Body of pancreas (tissue), 4 donors: ENCODE measurements at places on chromosomes 13 and 19. TPM values are rescaled to one million over a fixed set of nuclear protein-coding genes. Genes with fewer than 3 reads are reported as not detected.
A peak's percentile ranks its signal among the peaks of the same experiment; 100 is the strongest.

NLRP7 gene
- total RNA-seq, result not detected

ADM5 gene
- 1.6 TPM for total RNA-seq

KLK14 gene
- total RNA-seq, result not detected

C1QTNF9B gene
- total RNA-seq, result not detected

ATP4B gene
- total RNA-seq, result not detected

IL27RA gene
- 1.3 TPM for total RNA-seq

DNA sequence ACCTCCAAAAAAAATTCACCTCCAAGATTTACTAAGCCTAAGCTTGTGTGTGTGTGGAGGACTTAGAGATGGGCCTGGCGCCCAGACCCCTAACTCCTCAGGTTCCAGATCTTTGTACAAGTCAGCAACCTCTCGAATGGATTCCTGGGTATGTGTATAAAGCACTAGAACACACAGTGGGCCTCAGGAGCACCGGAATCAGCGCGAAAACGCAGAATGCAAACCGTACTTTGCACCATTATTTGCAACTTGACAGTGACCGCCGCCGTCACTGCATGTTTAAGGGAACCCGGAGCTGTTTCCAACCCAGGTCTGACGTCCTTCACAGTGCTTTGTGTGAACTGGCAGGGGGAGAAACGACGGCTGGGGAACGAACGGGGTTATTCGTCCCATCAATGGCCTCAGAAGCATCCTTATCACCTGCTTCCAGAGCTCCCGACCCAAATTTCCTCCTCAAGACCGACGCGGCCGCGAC is 688 bp downstream of the ZNF606 start:
- peak overlapping the region; percentile 86 for H3K27ac ChIP-seq
- H3K27me3 ChIP-seq, result no peaks in the 10 kb centered on the region
- DNase-seq, result peak; percentile 21
- H3K4me3 ChIP-seq, result peak overlapping the region; percentile 91
- peaks cover 12% of the 10 kb centered on the region for H3K36me3 ChIP-seq

- no peak overlapping the region for H3K4me3 ChIP-seq
- no peaks in the 10 kb centered on the region for H3K27me3 ChIP-seq
- no peaks in the 10 kb centered on the region for H3K36me3 ChIP-seq
Measured at GRCh38 chr13:32850316-32851052, 165.7 kb upstream of the KL start.

GRCh38 chr19:16000024-16000663 is 51.3 kb downstream of the OR10H4 start:
- H3K4me1 ChIP-seq, result peaks cover 41% of the 10 kb centered on the region
- no peaks in the 10 kb centered on the region for H3K36me3 ChIP-seq
- H3K4me3 ChIP-seq, result no peak overlapping the region
- peak overlapping the region; percentile 58 for H3K27ac ChIP-seq
- no peak for DNase-seq
- H3K27me3 ChIP-seq, result no peaks in the 10 kb centered on the region

DNA sequence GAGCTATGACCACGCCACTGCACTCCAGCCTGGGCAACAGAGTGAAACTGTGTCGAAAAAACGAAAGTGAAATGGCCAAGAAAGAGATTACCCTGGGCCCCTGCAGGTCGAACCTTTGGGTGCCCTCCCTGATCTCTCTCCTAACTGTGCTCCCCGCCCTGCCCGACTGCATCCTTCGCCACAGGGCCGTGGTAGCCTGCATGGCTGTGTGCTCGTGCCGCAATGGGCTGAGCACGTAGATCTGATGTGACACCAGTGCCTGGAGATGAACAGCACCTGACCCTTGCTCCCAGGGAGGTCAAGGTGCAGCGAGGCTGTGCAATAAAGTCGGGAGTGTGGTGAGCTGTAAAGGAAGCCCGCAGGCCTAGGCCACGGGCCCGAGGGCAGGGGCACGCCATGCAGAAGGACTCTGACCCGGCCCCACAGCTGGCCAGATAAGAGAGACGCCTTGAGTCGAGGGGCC is 60.2 kb downstream of the PEX11G start:
- H3K4me3 ChIP-seq, result no peak overlapping the region
- H3K36me3 ChIP-seq, result no peaks in the 10 kb centered on the region
- H3K4me1 ChIP-seq, result peaks cover 34% of the 10 kb centered on the region
- DNase-seq, result no peak
- H3K27ac ChIP-seq, result no peak overlapping the region

DNA sequence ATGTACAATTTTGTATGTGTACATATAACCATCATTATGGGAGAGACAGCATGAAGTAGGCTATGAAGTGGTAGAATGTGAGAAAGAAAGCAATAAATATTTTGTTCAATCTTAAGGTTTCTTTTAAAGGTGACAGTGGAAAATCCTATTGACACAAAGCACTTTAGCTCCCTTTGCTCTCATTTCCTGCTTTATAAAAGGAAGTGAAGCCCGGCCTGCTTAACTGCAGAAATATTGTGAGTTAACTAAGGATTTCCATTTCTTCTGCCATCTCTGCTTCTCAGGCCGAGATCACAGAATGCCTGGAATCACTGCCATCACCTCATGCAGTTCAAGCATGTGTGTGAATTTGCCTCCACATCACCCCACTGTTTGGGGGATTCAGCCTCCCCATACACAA is 83.5 kb downstream of the FRY start:
- no peaks in the 10 kb centered on the region for H3K36me3 ChIP-seq
- no peak overlapping the region for H3K27ac ChIP-seq
- H3K4me1 ChIP-seq, result peaks cover 10% of the 10 kb centered on the region

- H3K27ac ChIP-seq, result no peak within 1 kb of the TSS
- no peaks in the 10 kb centered on the region for H3K27me3 ChIP-seq
- H3K36me3 ChIP-seq, result no peaks in the 10 kb centered on the region
- no peaks in the 10 kb centered on the region for H3K4me1 ChIP-seq
- no peak within 1 kb of the TSS for H3K4me3 ChIP-seq
Measured at GRCh38 chr19:3224346-3225168, at the start of gene CELF5. Gene CELF5 (plus strand): TSS chr19:3224661. CDS start chr19:3224740, 79 bp downstream.

DNA sequence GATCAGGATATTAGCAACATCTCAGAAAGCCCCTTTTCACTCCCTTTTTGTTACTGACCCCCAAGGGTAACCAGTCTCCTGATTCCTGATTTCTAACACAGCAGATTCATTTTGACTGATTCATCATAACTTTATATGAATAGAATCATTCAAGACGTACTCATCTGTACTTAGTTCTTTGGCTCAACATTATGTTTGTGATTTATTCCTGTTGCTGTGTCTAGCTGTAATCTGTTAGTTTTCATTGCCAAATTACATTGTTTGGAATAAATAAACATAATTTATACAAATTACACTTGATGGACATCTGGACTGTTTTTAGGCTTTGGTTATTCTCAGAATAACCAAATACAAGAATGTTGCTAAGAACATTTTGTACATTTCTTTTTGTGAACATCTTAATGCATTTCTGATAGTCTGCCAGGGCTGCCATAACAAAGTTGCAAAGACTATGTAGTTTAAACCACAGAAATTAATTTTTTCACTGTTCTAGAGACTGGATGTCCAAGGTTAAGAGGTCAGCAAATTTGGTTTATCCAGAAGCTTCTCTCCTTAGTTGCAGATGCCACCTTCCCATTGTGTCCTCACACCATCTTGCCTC is 62.8 kb upstream of the EDNRB start:
- no peaks in the 10 kb centered on the region for H3K27me3 ChIP-seq
- H3K27ac ChIP-seq, result no peak overlapping the region
- no peak for DNase-seq
- no peak overlapping the region for H3K4me3 ChIP-seq

DNA sequence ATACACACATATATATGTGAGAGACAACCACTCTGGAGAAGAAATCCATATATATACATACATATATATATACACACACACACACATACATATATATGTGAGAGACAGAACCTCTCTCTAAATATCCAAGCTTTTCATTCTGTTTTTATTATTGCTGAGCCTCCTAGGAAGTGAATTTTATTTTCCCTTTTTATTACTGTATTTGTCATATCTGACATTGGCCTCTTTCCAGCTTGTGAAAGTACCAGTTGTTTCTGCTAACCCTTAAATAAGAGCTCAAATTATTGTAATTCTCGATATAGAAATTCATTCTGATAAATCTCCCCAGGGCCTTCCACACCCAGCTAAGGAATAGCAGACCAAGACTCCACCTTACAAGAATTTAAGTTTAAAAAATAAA is 81.0 kb downstream of the NUFIP1 start:
- H3K4me1 ChIP-seq, result peaks cover 39% of the 10 kb centered on the region
- H3K27ac ChIP-seq, result no peak overlapping the region
- DNase-seq, result no peak
- H3K4me3 ChIP-seq, result no peak overlapping the region
- no peaks in the 10 kb centered on the region for H3K27me3 ChIP-seq

- H3K4me3 ChIP-seq, result no peak overlapping the region
- no peaks in the 10 kb centered on the region for H3K27me3 ChIP-seq
- H3K36me3 ChIP-seq, result no peaks in the 10 kb centered on the region
- no peaks in the 10 kb centered on the region for H3K4me1 ChIP-seq
- H3K27ac ChIP-seq, result no peak overlapping the region
- no peak for DNase-seq
Measured at GRCh38 chr13:34805347-34805746, 136.7 kb upstream of the NBEA start.

- H3K27ac ChIP-seq, result peak overlapping the region; percentile 42
- no peaks in the 10 kb centered on the region for H3K27me3 ChIP-seq
- H3K36me3 ChIP-seq, result no peaks in the 10 kb centered on the region
- no peak for DNase-seq
- peaks cover 16% of the 10 kb centered on the region for H3K4me1 ChIP-seq
- no peak overlapping the region for H3K4me3 ChIP-seq
Measured at GRCh38 chr13:51689663-51689996, 105.4 kb downstream of the WDFY2 start.

- peaks cover 6% of the 10 kb centered on the region for H3K27me3 ChIP-seq
- no peak overlapping the region for H3K27ac ChIP-seq
- no peaks in the 10 kb centered on the region for H3K36me3 ChIP-seq
Measured at GRCh38 chr19:8143041-8143440, 6.4 kb downstream of the FBN3 start.

GRCh38 chr13:75829830-75830229 is 193.7 kb downstream of the LMO7 start:
- H3K4me1 ChIP-seq, result no peaks in the 10 kb centered on the region
- no peak overlapping the region for H3K4me3 ChIP-seq
- H3K27me3 ChIP-seq, result no peaks in the 10 kb centered on the region
- H3K36me3 ChIP-seq, result no peaks in the 10 kb centered on the region
- no peak for DNase-seq

DNA sequence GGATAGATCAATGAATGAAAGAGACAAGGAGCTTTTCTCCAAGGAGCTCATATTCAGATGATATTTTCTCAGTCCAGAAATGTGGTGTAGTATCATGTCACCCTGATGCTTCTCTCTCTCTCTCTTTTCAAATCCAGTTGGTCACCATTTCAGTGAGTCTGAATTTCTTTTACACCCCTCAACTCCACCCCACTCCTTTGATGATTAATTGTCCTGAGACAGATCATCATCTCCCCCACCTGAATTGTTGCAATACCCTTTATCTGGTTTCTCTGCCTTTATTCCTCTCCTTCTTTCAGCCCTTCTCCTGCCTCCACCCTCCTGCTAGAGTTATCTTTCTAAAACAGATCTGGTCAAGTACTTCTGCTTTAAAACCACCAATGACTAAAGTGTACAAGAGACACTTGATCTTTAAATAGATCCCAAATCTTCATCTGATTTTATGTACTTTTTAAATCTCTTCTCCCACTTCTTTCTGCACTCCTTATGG is 299.8 kb downstream of the KLF5 start:
- H3K4me1 ChIP-seq, result no peaks in the 10 kb centered on the region
- DNase-seq, result no peak
- no peaks in the 10 kb centered on the region for H3K36me3 ChIP-seq
- no peak overlapping the region for H3K4me3 ChIP-seq

- no peaks in the 10 kb centered on the region for H3K27me3 ChIP-seq
- H3K4me1 ChIP-seq, result peaks cover 30% of the 10 kb centered on the region
- H3K27ac ChIP-seq, result no peak overlapping the region
- no peaks in the 10 kb centered on the region for H3K36me3 ChIP-seq
Measured at GRCh38 chr19:55369653-55370304, 484 bp downstream of the IL11 start.

DNA sequence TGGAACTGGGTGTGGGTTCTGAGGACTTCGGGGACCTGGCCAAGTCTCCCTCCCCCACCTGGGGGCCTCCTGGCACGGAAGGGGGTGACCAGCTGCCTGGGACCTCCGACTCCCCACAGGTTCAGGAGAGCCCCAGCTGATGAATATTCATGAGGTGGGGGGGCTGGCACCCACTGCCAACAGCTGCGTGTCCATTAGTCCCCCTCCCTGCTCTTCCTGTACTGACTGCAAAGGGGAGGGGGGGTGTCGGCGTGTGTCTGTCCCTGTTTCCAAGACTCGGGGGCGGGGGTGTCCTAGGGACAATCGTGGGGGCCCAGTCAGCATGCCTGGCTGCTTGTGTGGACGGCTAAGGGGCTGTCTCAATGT is 10.6 kb upstream of the NFIX start:
- no peak for DNase-seq
- H3K27ac ChIP-seq, result peak overlapping the region; percentile 28
- no peak overlapping the region for H3K4me3 ChIP-seq
- H3K27me3 ChIP-seq, result no peaks in the 10 kb centered on the region
- no peaks in the 10 kb centered on the region for H3K36me3 ChIP-seq
- H3K4me1 ChIP-seq, result peaks cover 20% of the 10 kb centered on the region

GRCh38 chr19:17327654-17328516 is 6.8 kb downstream of the ANO8 start:
- no peaks in the 10 kb centered on the region for H3K36me3 ChIP-seq
- no peak overlapping the region for H3K4me3 ChIP-seq

- no peak overlapping the region for H3K4me3 ChIP-seq
- DNase-seq, result no peak
- H3K27me3 ChIP-seq, result no peaks in the 10 kb centered on the region
- no peaks in the 10 kb centered on the region for H3K36me3 ChIP-seq
- H3K27ac ChIP-seq, result no peak overlapping the region
Measured at GRCh38 chr13:108095036-108095435, 120.3 kb downstream of the LIG4 start.

DNA sequence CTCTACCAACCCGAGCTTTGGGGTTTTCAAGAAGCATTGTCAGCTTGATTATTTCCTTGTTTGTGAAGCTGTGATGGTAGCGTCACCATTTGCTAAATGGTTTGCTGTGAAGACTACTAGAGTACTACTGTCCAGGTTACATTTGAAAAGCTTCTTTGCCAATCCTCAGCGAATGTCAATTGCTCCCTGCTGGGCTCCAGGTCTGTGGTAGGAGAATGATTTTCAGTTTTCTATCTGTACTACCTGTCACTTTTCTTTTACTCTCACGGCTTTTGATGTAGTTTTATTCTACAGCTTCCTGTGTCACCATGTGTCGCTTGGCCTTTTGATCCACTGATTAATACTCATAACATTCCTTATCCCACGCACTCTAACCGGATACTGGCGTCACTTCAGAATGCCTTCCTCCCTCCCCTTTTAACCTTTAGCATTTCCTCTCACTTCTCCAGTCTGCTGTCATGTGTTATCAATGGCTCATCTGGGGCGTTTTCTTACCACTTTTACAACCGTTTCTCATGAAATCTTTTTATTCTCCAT is 7.5 kb upstream of the GPR183 start:
- H3K36me3 ChIP-seq, result no peaks in the 10 kb centered on the region
- H3K4me3 ChIP-seq, result no peak overlapping the region
- no peaks in the 10 kb centered on the region for H3K27me3 ChIP-seq
